Activated CD8-positive, alpha-beta memory T cell treated with anti-CD3 and anti-CD28 coated beads for 4 hours (primary cell): ENCODE measurements at places on chromosomes 4 and X.
A peak's percentile ranks its signal among the peaks of the same experiment; 100 is the strongest.

GRCh38 chrX:17375637-17376430 is 834 bp downstream of the NHS start:
- DNase-seq, result no peak

GRCh38 chrX:134803551-134804183 is 145.4 kb upstream of the PLAC1 start:
- DNase-seq, result no peak

DNA sequence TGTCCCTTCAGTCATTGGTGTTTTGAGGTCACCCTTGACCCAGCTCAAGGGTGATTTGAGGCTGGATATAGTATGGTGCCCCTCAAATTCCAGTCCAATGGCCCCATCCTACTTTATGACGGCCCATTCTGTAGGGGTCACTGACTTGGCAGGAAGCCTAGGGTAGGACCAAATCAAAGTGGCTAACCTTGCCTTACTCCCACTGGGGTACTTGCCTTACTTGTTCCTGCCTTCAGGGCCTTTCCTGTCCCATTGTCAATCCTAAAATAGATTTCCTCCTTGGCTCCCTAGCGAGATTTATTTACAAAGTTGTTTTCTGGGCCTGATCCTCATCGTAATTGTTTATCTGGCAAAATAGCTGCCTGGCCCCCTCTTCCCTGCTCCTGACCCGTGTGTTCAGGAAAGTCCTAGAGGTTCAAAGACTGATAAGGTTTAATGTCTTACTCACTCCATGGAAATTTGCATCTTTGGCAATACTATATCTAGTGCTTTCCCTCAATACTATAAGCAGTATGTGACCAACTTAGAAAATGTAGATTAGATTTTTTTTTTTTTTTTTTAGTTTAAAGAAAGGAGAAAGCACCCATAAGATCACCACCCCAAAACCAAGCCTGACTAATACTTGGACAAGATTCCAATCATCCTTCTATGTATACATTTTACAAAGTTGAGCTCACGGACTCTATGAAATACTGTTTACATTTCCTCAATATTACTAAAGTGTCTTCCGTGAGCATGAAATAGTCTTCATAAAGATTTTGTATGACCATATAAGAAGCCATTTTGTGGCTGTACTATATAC is 44.8 kb downstream of the MSN start:
- DNase-seq, result no peak

DNA sequence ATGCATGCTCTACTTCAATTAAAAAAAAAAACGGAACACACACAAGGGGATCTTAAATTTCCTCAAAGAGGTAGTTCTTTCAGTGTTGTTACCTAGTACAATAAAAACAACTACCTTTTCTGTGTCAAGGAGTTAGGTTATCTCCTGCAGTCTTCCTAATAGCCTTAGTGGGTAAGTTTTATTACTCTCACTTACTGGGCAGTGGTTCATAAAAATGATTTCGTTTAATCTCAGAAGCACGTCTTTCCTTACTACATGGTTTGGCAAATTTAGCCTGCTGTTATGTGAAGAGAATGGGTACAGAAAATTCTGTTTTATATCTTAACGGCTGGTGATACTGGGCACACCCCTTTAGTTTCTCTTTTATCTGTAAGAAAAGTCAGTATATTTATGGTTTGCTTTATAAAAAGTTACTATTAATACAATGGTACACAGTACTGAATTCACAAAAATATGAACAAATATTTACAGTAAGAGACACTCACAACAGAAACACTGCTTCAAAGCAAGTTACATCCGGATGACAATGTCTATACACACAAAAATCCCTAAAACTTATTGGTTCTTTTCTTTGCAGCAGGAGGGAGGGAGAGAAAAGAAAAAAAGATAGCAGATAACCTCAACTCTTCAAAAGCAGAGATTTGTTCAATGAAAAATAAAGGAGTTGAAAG is 8.8 kb downstream of the ADH5 start:
- no peak for DNase-seq

DNA sequence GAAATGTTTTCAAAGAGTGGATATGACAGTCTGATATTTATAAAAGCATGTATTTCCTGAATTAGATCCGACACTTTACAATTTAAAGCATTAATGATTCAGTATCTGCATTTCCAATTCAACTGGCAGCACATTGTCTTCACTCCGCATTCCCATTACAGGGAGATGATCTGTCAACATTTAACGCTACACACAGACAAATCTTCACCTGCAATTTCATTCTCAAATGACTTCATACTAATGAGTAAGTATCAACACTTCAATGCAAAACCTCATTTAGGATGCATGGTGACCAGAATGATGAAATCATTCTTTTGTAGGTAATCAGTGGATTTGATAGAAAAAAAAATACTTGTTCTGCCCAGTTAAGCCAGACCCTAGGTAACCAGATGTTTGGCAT is 749.6 kb downstream of the CENPC start:
- DNase-seq, result no peak

DNA sequence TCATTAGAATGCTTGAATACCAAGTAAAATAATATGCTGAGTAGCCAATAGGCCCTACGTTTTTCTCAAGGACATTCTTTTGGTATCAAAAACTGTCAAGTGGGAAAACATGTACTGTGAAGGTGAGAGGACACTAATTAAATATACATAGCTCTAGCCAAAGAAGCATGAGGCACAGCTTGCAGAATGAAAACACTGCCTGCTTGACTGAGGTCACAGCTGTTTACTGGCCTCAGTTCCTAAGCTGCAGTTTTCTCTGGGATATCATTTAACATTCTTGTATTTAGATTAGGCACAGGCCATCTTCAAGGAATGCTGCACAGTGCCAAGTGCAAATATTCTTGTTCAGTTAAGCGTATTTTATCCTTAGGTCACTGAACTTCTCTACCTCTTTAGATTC is 78.6 kb downstream of the NAP1L3 start:
- DNase-seq, result no peak

- no peak for DNase-seq
Observed at GRCh38 chr4:52665592-52665991, 6.5 kb upstream of the USP46 start.

DNA sequence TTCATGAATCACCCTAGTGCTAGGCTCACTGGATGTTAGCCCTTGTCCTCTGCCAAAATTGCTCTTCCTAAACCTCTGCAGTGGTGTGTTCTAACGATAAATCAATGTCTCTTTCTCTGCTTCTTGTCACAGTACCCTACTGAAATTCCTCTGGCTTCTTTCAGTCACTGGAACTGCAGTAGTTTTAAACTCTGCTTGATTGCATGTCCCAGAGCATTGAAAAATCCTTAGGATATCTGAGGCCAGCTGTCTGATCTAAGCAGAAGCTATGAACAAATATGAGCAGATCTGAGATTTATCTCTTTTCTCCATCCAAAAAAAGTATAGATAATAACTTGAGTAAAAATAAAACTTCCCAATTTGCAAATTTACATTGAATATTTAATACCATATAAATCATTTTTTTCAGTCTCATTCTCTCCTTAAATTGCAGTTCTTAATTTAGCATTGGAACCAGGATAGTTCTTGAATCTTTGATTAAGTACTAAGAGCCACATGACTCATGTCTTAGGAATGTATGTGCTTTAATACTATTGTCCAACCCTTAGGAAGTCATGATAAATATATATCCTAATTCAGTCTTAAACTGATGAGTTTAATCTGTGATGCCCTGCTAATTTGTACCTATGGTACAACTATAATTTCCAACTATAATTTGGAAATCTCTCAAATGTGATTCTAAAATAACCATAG is 169.7 kb downstream of the PDHA2 start:
- DNase-seq, result no peak

GRCh38 chr4:175407926-175408325 is 404.1 kb downstream of the GPM6A start:
- no peak for DNase-seq

DNA sequence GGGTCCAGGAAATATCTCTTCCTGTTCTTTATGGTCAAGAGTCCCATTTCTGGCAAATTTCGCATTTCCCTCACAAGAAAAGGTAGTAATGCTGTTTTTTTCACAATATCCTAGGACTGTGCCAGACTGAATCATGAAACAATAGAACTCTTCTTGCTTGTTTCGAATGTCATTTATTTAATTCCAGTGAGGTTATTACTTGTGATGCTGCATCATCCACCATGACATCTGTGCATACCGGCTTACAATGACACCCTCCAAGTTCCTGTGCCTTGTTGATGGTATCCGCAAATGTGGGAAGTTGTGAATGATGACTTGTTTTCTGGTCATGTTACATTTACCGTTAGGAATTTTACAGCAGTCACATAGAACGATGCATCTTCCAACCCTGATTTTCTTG is 42.9 kb upstream of the SPRY1 start:
- DNase-seq, result no peak

GRCh38 chrX:11081511-11081910 is 29.6 kb upstream of the HCCS start:
- DNase-seq, result no peak

DNA sequence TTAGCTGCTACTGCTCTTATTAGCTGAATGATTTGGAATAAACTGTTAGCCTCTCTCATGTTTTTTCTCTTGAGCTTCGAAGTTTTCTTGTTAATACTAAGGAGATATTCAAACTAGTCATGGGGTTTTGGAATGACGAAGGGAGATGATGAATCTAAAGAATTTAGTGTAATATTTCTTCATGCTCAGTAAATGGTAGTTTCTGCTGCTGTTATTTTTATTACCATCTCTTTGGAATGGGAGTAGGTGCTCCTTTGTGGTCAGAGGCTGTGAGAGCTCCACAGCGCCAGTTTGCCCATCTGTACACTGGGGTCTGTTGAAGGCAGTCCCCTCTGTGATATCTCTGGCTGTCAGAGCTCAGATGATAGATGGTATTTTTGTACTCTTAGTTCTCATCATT is 33.7 kb downstream of the HTT start:
- DNase-seq, result no peak

GRCh38 chrX:48592971-48593370 is 4.3 kb upstream of the WDR13 start:
- no peak for DNase-seq

DNA sequence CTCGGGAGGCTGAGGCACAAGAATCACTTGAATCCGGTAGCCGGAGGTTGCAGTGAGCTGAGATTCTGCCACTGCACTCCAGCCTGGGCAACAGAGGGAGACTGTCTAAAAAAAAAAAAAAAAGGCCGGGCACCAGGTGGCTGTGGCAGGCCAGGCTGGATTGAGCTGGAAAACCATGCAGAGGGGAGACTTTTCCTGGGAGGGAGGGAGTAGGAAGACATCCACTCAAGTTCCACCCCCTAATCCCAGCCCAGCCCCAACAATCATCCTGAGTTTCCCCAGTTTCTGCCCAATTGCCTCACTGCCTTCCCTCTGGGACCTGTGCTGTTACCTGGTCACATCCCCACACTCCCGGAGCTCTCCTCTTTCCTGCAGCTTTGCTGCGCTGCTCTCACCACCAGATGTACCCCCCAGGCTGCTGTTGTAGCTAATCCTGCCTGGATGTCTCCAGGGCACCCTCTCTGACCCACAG is 9.0 kb upstream of the TSPYL2 start:
- no peak for DNase-seq

DNA sequence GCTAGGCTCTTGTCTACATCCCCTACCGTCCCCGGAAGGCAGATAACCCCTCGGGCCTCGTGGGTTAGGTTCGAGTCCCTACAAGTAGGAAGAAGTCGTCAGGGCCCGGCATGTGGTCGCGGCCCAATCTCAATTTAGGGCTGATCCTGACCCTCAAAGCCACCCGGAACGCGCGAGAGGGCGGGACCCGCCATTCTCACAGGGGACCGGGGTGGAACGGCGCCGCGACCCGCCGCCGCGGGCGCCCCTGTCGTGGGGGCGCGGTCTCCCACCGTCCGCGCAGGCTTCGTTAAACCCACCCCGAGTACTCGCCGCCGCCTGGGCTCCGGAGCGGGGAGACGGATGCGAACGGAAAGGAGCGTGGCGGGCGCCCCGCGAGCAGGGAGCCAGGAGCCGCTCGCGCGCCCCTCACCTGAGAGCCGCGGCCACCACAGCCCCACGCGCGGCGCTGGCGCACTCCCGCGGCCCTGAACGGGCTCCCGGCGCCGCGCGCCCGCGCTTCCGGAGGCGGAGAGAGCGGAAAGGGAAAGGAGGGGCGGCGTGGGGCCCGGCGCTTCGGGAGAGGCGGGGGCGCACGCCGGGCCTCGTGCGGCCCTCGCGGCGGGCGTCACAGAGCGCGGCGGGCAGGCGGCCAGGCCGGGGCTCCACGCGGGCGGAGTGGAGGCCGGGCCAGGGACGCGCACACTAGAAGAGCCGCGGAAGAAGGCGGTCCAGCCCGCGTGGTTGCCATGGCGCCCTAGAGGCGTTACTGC is at the start of gene CFAP97:
CFAP97 (minus strand) TSS at position 515 of the 752 bp plus-strand sequence. CDS start 12,804 bp downstream, outside the sequence.
- peak; percentile 70 for DNase-seq

GRCh38 chrX:47278691-47279090 is 45.9 kb downstream of the USP11 start:
- DNase-seq, result no peak

- DNase-seq, result no peak
Observed at GRCh38 chr4:157185363-157185762, 35.2 kb upstream of the GRIA2 start.

GRCh38 chr4:3640587-3640962 is 108.4 kb upstream of the LRPAP1 start:
- no peak for DNase-seq

DNA sequence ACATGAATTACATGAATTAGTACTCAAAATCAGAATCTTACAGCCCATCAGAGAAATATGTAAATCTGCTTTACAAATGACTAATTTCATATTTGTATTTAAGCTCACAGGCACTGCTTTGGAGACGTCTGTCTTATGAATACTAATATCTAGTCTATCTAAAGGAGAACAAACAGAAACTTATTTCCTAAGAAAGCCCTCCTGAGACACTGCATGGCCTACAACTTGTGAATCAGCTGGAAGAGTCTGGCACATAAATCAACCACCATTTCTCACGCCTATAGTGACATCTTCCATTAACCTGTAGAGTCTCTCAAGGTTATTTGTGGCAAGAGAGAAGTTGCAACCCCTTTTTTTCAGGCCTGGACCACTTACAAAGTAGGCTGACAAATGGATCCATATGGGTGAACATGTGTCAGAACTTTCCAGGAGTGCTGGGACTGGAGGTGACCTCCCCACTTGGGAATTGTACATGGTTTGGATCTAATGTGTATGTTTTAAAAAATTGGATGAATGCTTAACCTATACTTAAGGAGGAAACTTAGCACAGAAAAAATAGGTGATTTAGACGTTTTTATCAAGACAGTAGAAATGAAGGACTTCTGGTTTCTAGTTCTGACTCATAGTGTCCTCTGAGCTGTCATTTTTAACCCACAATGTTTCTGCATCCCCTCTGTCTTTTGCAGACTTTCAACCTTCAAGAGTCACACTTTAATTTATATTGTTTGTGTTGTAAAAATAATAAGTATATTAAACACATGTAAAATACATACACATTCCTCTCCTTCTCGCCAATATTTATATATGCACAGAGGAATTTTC is 83.2 kb upstream of the ARHGAP24 start:
- no peak for DNase-seq

DNA sequence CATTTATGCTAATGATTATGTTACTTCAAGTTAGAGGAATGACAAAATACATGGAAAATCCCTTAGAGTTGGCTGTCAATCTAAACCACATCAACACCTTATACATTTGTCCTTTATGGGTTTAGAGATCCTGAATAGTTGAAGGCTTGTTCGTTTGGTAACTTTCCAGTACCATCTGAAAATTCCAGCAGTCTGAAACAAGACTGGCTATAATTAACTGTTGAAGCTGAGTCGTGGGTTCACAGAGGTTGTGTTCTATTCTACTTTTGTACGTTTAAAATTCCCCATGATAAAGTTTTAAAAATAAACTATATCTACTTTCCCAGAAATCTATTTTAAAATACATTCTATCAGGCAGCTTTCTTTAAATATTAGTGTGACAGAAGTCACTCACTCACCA is 73.0 kb downstream of the USP46 start:
- no peak for DNase-seq

- DNase-seq, result no peak
Observed at GRCh38 chr4:168717847-168718246, 221.0 kb downstream of the PALLD start.
